GM23248 (cell line): ENCODE measurements at places on chromosomes 4 and X. TPM values are rescaled to one million over a fixed set of nuclear protein-coding genes. Genes with fewer than 3 reads are reported as not detected.

Gene STATH
- polyA plus RNA-seq = not detected in 2 replicates

DNA sequence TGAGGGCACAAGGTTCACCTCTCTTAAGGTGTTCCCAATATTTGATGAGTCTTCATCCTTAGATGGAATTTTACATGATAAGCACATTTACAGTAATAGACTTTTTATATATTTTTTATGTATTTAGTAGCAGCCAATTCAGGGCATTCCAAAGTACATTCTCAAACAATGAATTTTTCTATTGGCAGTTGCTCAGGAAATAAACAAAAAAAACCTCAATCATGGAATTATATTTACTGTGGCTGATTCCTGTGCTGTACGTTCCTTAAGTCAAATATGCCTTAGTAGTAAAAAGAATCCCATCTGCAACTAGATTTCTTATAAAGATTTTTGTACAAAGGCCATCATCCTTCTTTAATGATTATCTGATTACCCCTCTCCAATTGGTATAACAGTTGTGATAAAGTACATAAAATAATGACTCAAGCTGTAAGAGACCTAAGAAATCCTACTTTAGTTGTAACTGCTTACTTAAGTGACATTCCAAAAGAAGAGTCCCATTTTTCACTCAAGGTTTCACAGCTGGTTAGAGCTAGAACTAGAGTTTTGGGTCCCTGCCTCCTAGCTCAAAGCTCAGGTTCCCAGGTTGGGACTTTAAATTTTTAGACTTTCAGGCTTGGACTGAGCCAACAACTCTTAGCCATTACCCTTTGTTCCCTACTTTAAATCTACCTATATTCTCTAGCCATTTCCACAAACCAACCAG lies 152.7 kb downstream of the FHIP1A start:
- DNase-seq = peak; percentile 51

DNA sequence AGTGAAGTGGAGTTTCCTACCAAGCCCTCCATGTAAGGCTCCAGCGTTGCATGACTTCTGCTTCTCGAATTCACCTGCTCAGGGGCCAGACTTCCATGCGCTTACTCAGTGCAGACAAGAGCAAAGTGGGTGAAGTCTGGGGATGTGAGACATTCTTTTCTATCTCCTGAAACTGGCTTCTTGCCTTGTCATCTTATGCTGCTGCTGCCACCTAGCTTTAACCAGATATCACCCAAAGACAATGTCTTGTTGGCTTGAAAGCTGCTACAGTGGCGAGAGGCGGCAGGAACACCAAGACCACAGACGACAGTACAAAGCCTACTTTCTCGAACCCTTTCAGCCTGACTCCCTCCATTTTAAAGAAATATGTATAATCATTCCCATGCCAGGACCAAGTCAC lies 103.6 kb upstream of the ADGRG2 start:
- no peak for DNase-seq

DNA sequence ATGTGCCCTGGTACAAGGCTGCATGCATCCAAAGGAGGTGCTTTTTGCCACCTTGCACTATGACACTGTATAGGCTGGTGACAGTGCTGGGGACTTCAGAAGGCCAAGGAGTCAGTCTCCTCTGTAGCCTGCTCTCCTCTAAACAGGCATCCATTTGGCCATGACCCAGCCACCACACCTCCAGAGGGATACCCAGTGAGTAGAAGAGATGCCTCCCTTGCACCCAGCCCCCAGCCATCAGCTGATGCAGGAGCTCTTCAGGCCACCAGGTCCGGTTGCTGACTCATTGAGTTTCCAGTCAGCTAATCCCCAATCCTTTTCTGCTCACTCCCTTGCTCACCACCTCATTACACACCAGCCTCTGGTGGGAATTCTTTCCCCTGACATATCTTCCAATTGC lies 99.8 kb downstream of the PJA1 start:
- DNase-seq = peak; percentile 56

Gene NDP
- 0.42 and 0.79 TPM in 2 replicates for polyA plus RNA-seq

DNA sequence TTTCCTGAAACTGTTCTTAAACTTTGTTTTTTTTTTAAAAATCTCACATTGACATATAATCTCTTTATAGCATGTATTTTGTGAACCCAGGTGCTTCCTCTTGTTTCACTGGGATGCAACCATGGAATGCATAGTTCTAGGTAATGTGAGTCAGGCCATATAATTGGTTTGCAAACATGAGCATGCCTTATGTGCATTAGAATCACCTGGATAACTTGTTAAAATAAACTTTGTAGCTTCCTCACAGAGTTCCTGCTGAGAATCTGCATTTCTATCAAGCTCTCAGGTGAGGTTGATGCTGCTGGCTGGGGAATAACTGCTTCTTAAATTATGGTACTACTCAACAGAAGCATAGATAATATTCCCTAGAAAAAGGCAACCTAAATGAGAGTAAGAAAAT lies 940.3 kb upstream of the LCORL start:
- DNase-seq = no peak

DNA sequence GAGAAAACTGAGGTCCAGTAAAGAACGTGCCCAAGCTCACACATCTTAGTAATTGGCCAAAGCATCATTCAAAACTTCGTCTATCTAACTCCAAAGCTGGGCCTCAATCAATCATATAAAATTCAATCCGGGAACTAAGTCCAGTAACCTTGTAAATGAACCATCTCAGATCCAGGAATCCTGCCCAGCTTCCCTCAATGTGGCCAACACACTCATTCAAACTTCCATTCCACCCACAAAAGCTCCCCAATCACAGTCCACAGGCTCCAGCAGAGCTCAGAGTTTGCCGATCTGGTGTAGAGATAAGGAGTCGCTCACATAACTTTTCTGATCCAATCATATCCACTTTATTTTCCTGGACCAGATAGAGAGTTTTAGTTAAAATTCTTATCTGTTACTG lies 144.8 kb downstream of the SPATA18 start:
- peak; percentile 20 for DNase-seq

Gene ASB9
- polyA plus RNA-seq = 0.43 TPM in 1 of 2 replicates, not detected in the other

GRCh38 chrX:73214426-73215094 lies at the start of gene NAP1L2:
NAP1L2 (minus strand) TSS chrX:73214851; CDS start chrX:73214492, 359 bp downstream.
- DNase-seq = peak; percentile 33

Gene HDAC8
- polyA plus RNA-seq = 20.4 and 21.4 TPM in 2 replicates

DNA sequence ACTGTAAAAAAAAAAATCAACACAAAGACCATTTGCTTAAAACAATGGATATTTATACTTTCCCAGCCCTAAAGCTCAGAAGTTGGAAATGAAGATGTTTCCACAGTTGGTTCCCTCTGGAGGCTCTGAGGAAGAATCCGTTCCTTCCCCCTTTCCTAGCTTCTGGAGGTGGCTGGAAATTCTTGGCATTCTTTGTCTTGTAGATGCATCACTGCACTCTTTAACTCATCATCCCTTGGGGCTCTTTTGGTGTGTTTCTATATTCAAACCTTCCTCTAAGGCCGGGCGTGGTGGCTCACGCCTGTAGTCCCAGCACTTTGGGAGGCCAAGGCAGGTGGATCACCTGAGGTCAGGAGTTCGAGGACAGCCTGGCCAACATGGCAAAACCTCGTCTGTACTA lies 78.7 kb downstream of the VCX3A start:
- DNase-seq = no peak

DNA sequence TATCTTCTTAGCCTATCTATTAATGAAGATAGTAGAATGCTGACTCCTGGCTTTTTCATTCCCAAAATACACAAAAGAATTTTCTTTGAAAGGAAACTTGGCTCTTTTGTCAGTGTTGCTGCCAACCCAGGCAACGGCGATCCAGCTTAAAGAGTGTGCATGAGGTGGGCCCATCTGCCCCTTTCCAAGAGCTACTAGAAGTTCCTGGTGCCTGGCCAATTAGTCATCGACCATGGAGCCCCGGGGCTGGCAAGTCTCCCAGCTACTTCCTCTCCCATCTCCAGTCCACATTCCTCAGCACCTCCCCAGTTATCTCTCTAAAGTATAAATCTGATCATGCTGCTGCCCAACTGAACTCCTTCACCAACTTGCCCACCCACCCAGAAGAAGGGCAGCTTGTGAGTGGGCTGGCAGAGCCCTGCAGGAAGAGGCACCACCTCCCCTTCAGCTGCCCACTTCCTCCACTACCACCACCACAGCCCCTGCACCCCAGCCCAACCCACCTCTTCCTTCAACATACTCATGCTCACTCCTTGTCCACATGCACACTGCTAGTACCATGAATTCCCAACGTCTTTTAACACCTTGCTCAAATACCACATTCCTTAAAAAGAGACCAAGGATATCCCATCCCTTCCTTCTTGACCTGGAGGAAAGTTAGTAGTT lies 158.2 kb upstream of the MAP3K15 start:
- peak; percentile 94 for DNase-seq

- no peak for DNase-seq
Measured at GRCh38 chrX:13620207-13620606, 32.7 kb upstream of the TCEANC start.

- DNase-seq = no peak
Measured at GRCh38 chr4:5959211-5959982, 58.8 kb downstream of the C4orf50 start.

- DNase-seq = peak; percentile 41
Measured at GRCh38 chrX:53056292-53056691, 7.7 kb downstream of the GPR173 start.

- DNase-seq = no peak
Measured at GRCh38 chr4:183599284-183599683, 59.7 kb downstream of the RWDD4 start.

- no peak for DNase-seq
Measured at GRCh38 chr4:107148904-107149303, 112.8 kb upstream of the DKK2 start.

GRCh38 chrX:40688929-40689328 lies 41.6 kb upstream of the CXorf38 start:
- no peak for DNase-seq

DNA sequence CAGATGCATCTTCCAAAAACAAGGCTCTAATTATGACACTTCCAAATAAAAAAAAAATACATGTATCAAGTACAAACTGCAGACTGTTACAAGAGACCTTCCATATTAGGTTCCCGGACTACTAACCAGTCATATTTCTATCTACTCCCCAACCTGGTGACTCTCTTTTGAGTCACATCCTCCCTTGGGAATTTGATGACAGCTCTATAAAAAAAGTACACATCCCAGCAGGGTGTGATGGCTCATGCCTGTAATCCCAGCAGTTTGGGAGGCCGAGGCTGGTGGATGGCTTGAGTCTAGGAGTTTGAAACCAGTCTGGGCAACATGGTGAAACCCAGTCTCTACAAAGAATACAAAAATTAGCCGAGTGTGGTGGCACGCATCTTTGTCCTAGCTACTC lies 14.9 kb downstream of the RPGR start:
- peak; percentile 83 for DNase-seq

Gene LRAT
- 0.13 TPM in 1 of 2 replicates, not detected in the other for polyA plus RNA-seq

Gene RASL11B
- polyA plus RNA-seq = 0.11 and 0.46 TPM in 2 replicates

DNA sequence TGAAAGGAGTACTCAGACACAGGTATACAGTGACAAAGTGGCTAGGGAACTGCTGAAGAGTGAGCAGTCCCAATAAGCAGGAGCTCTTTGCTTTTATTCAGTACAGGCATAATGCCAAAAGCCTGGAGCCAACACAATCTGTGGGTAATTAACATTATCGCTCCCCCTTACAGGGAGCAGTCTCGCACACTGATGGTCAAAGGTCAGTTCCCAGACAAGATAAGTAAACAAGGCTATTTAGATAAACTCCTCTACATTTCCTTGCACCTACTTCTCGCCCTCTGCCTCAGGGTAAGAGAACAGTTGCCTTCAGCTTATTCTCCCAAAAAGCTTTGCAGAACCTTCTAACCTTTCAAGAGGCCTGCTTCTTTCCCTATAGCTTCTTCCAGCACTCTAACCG lies 73.9 kb upstream of the TAF9B start:
- no peak for DNase-seq

DNA sequence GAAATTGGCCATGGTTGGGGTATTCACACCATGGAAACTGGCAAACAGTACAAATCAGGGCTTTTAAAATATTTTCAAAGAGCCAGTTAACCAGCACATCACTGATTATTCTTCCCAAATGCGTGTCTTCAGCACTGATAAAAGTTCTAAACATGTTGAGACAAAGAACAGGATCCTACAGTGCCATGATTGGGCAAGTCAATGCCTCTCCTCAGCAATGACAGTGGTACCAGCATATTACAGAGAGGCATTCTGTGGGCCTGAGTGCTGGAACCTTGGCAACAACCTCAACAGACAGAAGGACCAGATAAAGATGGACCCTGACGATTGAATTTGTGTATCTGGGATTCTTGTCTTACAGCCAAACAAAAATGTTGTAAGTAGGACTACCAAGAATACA lies 108.9 kb downstream of the EFHC2 start:
- no peak for DNase-seq

Gene RTL9
- polyA plus RNA-seq = 0.06 and 0.20 TPM in 2 replicates

Gene MAGEB6
- polyA plus RNA-seq = not detected in 2 replicates

Gene SRPX
- polyA plus RNA-seq = 82.2 and 84.4 TPM in 2 replicates

DNA sequence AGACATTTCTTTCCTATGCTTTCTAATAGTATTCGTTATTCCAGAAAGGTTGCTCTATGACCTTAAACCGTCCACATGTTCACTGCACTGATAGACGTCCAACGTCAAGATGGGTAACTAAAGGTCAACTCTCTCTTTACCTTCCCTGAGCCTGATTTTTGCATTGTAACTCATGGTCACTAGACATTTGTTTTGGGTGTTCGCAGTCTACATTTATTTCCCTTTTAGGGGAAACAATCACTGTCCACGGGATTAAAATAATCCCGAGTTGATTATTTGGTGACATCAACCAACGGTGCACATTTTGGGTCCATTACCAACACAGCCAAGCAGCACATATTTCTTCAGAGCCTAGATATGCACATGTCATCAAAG lies 540 bp upstream of the HADH start:
- DNase-seq = no peak

- no peak for DNase-seq
Measured at GRCh38 chr4:61555789-61556188, 355.7 kb downstream of the ADGRL3 start.

- peak; percentile 78 for DNase-seq
Measured at GRCh38 chrX:38798956-38799355, 2.3 kb upstream of the MID1IP1 start.

DNA sequence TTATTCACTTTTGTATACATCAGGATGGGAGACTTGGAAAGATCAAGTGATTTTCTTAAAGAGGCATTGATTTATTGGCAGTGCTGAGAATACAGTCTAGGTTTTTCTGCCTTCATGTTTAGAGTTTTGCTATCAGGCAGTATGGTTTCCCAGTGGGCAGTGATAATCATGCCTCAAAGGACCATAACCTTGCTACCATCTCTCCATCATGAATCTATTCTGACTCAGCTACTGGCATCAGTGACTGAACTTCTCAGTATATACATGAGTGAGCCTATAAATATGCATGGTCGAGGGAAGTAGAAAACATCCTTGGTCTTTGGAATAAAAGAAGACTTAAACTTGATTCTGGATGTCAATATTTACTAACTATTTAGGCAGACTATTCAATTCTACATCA lies 562.0 kb upstream of the AADAT start:
- DNase-seq = peak; percentile 26

DNA sequence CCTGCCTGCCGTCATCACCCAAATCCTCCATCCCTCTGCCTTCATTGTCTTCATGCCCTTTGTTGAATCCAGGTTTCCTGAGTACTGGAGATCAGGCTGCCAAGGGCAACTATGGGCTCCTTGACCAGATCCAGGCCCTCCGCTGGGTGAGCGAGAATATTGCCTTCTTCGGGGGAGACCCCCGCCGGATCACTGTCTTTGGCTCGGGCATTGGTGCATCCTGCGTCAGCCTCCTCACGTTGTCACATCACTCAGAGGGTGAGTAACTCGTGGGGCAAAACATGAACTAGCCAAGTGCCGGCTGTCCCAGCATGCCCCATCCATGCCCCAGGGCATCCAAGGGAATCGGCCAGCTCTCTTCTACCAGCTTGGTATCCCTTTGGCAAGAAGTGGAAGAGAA lies 19.4 kb downstream of the NLGN3 start:
- no peak for DNase-seq

Gene ZAR1
- polyA plus RNA-seq = not detected in 2 replicates
